ENCODE measurements at places on chromosomes 1 and 21. TPM values are rescaled to one million over a fixed set of nuclear protein-coding genes. Genes with fewer than 3 reads are reported as not detected.

DNA sequence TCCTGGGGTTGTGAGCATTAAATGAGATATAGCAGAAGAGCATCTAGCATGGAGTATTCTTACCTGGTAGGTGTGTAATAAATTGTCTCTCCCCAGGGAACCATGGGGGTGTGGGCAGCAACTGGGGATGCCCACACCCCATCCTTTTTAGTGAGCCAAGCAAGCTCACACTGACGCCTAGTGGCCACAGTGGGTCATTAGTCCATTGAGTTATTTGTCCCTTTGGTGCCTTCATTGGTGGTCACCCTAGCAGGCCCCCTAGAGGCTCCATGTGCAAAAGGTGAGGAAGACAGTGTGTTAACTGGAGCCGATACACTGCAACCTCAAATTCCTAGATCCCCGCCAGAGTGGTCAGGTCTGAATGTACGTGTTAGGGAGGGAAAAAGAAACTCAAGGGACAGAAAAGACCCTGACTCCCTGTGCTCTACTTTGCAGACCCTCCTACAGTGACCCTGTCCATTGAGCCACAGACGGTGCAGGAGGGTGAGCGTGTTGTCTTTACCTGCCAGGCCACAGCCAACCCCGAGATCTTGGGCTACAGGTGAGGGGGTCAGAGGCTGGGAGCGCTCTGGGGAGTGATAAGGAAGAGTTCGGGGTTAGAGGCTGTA lies 93.3 kb upstream of the CD1D start:
- DNase-seq: no peak

The CD247 gene
- total RNA-seq: 295 TPM

The HES3 gene
- not detected for total RNA-seq

GRCh38 chr1:91733108-91733710 lies 152.7 kb downstream of the TGFBR3 start:
- no peak for DNase-seq

DNA sequence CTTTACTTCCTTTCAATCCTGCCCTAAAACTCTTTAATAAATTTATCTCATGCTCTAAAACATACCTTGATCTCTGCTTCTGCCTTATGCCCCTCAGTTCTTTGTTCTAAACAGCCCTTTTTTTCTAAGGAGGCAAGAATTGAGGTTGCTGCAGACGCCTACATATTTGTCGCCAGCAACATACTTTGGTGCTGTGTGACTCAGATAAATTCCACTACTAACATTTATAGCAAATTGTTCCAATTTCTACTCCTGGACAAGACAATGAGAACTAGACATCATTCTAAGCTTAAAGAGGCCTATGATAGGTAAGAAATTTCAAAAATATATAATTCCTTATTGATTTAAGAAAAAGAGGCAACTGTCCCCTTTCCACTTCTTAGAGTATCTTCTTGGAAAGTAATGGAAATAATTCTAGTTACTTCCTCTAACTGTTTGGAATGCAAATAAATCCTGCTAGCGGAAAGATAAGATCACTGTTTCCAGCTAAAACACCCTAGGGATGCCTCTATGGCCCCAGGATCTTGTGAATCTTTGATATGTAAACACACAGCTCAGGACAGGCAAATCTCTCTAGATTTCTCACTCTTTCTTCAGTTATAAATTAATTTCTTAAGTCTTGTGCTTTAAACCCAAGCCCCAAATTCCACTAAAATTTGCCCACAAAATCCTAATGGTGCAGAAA lies 869.1 kb downstream of the KCNT2 start:
- no peak for DNase-seq

- no peak for DNase-seq
These were observed 349.9 kb downstream of the COL11A1 start for GRCh38 chr1:102758418-102758817.

The TPTE gene
- not detected for total RNA-seq

The HAPLN2 gene
- total RNA-seq: 0.35 TPM

The OR10K2 gene
- total RNA-seq: not detected

The ADAMTSL4 gene
- 1.6 TPM for total RNA-seq

- DNase-seq: no peak
These were observed 8.9 kb downstream of the MKNK1 start for GRCh38 chr1:46595127-46595526.

DNA sequence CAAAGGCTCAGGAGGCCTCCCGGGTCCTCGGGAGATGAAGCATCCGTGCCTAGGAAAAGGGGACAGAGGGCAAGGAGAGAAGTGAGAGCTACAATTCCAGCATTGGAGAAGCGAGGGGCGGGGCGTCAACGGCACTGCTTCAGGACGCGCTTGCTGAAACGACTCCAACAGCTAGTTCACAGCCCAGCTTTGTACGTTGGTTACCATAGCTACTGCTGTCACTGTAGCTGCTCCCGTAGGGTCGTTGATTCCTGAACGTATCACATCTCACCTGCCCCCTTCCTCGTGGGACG lies 63.1 kb downstream of the TOR1AIP2 start:
- DNase-seq: no peak

- DNase-seq: no peak
These were observed 30.2 kb upstream of the DUSP10 start for GRCh38 chr1:221772117-221772516.

The GSTM4 gene
- 17.0 TPM for total RNA-seq

The SERPINC1 gene
- not detected for total RNA-seq

- no peak for DNase-seq
These were observed 236.9 kb upstream of the DPYD start for GRCh38 chr1:98157524-98158313.

- no peak for DNase-seq
These were observed 154.6 kb upstream of the LRRC7 start for GRCh38 chr1:69413129-69413528.

GRCh38 chr1:115556236-115556635 lies 85.5 kb upstream of the VANGL1 start:
- no peak for DNase-seq

DNA sequence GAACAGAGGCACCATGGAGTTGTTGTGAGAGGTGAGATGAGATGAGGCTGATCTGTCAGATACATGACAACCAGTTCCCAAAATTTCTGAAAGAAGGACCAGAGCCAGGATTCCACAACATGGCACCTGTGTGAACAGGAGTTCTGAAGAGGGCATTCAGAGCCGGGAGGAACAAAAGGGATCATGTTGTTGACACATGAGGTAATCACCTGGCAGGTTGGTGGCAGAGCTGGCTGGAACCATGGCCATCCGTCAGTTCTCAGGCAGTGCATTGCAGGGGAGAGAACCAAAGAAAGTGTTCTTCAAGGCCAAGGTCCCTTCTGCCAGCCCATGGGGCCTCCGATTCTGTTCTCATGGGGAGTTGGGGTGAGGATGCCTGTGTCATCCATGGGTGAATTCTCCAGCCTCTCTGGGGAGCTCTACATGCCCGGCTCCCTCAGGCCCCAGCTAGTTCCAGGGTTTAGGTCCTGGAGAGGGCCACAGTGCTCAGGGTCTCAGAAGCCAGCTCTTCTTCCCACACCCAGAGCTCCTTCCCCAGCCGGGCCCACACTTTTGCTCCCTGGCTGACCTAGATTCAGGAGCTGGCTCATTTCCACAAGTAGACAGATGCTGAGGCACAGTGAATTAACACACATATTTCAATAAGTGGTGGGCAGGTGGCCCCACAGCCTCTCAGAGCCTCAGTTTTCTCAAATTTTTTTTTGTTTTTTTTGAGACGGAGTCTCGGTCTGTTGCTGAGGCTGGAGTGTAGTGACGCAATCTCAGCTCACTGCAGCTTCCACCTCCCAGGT lies 49.1 kb upstream of the CTPS1 start:
- no peak for DNase-seq

The LMOD1 gene
- not detected for total RNA-seq

The RPTN gene
- total RNA-seq: not detected

DNA sequence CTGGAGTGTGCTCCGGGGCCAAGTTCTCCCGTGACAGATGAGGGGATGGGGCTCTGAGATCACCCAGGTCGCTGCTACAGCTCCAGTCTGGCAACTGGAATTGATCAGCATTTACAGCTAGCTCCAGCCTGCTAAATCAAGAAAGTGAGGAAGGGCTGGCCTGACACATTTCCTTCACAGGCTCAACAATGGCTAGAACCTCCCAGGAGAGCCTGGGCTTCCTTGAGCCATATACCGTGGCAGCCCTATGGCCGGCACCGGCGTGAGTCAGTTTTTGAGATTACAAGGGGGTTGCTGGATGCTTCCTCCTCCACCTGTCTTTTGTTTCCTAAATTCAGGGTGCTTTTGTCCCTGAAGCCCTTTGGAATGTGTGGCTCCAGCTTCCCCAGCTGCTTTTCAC lies 104.2 kb downstream of the ETS2 start:
- DNase-seq: no peak

The CD1D gene
- 0.99 TPM for total RNA-seq

DNA sequence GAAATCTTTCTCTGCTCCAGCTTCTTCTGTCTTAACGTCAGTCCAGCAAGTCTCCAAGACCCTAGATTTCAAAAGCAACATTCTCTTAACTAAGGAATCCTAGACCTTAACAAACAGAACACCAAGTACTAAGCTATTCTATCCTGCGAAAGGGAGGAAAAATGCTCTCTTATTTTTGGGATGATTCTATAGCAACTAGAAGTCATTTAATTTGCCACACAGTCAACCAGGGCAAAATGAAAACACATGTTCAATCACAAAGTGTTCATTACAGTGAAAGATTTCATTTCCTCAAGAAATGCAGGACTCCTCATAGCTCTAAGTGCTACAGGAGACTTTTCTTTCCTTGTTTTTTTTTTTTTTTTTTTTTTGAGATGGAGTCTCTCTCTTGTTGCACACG lies 36.2 kb upstream of the DOCK7 start:
- DNase-seq: no peak

DNA sequence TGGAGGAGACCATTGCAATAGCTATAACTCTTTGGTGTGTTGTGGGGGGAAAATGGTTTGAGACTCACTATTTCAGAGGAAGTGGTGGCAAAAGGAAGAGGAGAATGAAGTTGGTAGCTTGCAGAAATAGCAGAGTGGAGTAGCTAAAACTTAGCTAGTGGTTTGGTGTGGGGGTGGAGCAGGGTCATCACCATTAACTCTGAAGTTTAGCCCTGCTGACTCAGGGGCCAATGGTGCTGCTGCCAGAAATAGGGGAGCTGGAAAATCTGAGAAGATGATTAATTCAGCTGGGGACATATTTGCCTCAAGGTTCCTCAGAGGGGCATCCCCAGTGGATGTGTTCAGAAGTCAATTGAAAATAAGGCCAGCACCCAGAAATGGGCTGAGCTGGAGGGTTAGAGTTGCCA lies 65.4 kb downstream of the RUNX1 start:
- DNase-seq: no peak

DNA sequence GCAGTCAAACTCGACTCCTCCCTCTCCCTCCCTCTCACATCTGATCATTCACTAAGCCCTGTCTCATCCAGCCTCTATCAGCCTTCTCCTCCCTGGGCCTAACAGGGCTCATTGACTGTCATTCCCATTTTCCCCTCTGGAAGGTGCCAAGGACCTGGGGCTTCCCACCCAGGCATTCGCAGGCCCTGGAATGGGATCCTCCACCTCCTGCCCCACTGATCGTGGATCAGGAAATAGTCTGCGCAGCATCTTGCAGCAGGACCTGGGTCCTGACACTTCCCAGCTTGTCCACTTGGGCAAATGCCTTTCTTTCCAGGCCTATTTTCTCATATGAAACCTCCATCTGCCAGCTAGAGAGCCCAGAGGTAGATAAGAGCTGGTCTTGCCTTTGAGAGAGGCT lies 71.2 kb upstream of the ZC3H12A start:
- no peak for DNase-seq

GRCh38 chr1:179910934-179911333 lies 28.8 kb downstream of the TOR1AIP1 start:
- no peak for DNase-seq

DNA sequence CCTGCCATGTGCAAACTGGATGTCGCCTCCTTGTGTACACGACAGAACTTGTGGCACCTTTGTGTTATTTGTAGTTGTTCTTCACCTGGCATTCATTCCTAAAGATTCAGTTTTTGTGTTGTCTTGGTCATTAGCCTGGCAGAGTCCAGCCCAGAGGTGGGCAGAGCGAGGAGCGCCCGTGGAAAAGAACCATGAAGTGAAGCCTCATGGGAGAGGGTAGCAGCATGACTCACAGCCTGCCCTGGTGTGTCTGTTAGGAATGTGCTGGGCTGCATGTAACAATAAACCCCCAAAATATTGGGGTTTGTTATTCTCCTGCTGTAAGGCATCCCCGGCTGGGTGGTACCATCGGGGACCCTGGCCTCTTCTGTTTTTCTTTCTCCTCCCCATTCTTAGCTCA lies 124.9 kb upstream of the TMEM51 start:
- DNase-seq: no peak

DNA sequence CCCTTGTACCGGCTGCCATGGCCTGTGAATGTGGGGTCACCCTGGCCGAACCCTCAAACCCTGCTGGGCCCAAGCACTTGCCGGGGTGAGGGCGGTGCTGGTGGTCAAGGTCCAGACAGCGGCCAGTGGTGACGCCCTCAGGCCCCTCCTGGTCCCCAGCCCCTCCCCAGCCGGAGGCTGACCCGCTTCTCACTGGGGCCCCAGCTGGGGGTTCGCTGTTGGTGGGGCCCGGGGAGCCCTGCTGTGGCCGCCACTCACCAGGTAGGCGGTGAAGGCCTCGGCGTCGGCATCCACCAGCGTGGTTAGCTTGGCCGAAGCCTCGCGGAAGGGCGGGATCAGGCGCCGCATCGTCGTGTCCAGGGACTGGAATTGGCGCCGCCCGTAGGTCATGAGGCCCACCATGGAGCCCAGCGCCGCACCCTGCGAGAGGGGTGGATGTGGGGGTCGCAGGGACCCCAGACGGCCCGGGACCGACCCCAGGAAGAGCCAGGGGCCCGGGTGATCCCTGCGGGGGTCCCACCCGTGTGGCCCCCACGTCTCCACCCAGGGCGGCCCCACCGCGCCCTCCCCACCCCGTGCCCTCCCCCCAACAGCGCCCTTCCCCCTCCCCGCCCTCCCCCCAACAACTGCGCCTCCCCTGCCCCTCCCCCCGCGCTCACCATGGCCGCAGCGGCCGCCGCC lies 10.1 kb downstream of the FTCD start:
- no peak for DNase-seq

- DNase-seq: no peak
These were observed 13.4 kb upstream of the NRIP1 start for GRCh38 chr21:15078180-15078579.

DNA sequence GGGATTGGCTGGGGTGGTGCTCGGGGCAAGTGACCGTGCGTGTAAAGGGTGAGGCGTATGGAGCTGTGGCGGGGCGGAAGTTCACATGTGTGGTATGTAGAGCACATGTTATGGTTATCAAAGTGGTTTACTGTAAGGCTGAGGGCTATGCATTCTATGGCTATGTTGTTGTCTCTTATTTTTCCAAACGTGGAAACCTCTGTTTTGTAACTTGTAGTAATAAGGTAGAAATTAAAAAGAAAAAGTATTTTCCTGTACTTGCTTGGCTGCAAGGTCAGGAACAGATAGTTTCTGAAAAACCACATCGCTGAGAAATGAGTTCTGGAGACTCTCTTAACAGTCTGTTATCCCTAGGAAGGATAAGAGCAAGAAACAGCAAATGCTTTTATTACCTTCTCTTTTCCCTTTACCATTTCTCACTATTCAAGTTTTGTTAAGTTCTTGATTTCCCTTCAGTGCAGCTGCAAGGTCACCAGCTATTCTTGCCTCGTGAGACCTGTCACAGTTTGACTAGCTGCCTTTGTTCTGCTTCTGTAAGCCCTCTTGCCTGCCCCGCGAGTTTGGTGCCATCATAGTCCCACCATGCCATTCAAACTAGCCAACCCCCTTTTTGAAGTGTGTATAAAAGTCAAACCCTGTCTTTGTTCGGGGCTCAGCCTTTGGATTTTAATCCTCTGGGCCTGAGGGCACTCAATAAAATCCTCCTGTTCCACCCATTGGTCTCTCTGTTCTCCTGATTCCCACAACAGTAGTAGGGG lies 9.5 kb downstream of the RNU1-2 start:
- DNase-seq: no peak
